ENCODE measurements at places on chromosomes 6 and 20.

- DNase-seq, result no peak
Measured at GRCh38 chr20:21632031-21632734, 73.3 kb upstream of the PAX1 start.

DNA sequence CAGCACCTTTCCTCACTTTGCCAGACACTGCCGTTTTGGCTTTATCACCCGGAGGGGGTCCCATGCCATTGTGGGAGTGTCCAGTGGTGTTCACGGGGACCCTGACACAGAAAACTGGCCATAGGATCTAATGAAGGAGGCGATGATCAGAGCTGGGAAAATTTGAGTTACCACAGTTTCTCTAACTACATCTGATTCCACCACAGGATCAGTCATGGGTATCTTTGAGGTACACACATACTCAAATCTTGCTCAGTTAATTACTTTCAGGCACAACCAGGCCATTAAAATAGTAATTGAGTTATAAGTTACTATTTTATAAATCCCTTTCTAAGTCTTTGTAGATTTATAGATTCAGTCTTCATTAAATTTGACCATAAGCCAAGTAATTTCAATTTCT, 215.1 kb downstream of the PRL start:
- DNase-seq, result no peak

DNA sequence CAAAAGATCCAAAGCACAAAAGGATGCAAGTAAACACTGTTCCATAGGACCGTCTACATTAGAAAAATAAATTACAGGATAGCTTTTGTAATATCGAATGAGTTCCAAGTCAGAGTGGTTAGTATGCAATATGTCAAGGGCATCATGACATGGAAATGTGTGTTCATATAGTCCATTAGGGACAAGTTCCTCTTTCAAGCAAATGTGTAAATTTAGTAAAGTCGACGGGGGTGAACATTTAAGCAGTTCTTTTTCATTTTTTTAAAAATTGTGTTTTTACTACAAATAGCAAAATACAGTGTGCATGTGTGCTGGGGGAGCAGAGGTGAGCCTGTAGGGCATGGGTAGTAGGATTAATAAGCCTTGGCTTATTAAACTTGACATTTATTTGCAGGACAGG, 359.0 kb downstream of the ESR1 start:
- DNase-seq, result no peak

DNA sequence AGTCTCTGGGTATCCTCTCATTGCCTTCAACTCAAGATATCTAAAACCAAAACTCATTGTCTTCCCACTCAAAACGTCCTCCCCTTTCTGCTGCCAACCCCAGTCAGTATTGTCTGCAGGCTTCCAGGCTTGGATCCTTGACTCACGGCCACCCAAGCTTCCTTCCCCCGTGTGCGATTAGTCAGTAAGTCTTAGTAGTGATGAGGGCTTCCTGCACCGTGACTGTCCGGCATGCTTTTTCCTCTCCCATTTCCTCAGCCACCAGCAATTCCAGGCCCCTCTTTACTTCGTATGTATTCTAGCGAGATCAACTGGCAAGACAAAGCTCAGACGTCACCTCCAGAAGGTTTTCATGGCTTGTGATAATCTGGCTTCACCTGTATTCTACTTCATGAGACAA, 88.6 kb upstream of the DUSP22 start:
- no peak for DNase-seq

GRCh38 chr20:991850-992249, 10.3 kb downstream of the RSPO4 start:
- no peak for DNase-seq

GRCh38 chr6:25263657-25264056, 15.5 kb upstream of the CARMIL1 start:
- DNase-seq, result no peak

All from CD4-positive, alpha-beta memory T cell (primary cell).